ENCODE measurements at places on chromosomes 2 and 18.

DNA sequence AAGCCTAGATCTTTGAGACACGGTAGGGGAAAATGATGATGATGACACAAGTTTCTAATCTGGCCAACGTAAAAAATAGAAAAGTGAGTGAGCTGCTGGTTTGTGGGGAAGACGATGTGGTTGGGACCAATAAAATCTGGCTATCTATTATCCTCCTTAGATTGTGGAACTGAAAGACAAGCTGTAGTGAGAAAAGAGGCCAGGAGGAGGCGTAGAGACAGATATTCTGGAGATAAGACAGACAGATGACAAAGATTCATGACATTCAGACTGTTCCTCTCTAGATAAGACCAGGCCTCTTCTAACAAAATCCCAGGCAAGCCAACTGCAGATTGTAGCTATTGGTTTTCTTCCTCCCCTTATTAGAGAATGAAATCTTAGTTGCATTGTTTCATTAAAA, 376.3 kb upstream of the UBE2E3 start:
- DNase-seq, result no peak

DNA sequence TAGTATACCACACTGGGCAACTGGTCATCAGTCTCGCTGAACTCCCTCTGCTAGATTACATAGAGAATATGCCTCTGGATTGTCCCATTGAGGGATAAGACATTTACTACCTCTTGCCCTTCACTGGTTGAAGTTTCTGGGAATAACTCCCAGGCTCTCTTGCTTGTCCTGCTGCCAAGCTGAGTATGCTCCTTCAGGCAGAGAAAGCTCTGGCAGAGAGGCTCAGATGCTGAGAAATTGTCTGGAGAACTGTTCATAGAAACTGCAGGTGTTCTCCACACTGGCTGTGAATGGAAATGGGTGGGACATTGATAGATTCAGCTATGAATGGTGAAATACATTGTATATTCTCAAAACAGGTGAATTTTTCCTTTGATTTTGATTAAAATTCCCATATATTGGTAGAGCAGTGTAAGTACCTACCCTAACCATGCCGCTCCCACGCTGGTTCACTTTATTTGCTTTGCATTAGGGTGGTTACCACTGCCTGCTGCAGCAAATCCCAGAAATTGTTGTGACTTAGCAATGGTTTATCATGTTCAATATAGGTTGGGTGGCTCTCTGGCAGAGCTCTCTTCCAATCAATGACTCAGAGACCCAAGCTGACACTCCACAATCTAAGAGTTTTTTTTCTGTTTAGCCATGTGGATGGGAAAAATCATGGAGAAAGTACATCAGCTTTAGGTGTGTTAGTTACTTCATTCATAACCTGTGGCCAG, 36.7 kb downstream of the FAM117B start:
- no peak for DNase-seq

DNA sequence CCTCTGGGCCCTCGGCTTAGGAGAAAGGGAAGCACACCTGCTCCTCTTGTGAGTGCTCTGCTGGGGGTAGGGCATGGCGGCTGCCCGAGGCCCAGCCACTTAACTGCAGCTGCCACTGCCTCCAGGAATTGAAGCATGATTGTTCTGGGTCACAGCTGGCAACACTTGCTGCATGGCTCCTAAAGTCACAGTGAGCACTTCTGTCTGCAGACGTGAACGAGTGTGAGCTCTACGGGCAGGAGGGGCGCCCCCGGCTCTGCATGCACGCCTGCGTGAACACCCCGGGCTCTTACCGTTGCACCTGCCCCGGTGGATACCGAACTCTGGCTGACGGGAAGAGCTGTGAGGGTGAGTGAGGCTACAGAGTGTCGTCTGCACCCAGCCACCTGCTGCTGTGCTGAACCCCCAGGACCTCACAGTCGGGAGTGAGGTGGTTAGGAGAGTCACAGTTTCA, 44.4 kb downstream of the FBLN7 start:
- no peak for DNase-seq

DNA sequence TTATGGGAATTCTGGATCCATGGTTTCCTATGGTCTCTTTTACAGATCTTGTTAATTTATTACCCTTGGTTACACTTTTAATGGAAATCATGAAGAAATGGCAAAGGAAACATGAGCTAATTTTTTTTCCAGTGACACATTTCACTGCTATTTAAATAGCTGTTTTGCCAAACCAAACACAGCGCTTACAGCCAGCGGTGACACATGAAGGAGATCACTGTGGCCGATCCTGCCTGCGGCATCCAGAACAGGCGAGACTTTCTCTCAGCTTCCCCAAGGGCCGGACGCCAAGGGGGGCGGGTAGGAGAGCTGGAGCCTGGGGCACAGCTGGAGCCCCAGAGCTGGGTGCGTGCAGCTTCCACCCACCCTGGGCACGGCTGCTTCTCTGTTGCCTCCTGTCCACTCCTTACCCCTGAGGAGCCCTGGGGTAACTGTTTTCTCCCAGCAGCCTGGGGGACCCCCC, 81.4 kb upstream of the PKDCC start:
- no peak for DNase-seq

DNA sequence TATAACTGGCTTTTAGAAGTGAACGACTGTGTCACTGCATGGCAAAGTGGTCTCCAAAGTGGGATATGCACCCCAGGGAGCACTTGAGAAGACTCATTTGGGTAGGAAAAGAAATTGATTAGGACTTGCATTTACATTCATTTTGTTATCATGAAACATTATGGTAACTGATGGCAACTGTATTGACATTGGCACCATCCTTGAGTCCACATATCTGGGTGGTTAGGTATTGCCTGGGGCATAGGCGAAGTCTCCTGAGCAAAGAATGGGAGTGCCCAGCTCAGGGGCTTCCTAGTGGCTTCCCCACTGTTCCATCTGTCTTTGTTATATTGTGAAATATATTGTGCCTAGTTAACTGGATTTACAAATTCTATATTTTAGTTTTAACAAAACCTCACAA, 29.2 kb downstream of the SPATS2L start:
- no peak for DNase-seq

DNA sequence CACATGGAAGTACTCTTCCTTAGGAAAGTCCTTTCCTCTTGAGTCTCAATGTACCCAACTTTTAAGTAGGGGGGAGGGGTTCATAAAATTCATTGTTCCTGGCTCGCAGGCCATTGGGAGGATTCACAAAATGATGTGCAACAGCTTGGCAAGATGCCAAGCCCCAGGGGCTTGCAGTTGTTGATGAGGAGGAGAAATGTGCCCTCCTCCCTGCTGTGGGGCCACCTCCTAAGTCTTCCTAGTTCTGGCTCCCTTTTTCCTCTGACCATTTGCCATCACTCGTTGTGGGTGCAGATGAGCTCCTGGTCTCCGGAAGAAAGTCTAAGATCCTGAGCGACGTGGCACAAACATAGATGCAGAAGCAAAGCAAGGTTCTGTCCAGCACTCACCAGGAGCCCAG, 435.4 kb downstream of the EIPR1 start:
- DNase-seq, result no peak

DNA sequence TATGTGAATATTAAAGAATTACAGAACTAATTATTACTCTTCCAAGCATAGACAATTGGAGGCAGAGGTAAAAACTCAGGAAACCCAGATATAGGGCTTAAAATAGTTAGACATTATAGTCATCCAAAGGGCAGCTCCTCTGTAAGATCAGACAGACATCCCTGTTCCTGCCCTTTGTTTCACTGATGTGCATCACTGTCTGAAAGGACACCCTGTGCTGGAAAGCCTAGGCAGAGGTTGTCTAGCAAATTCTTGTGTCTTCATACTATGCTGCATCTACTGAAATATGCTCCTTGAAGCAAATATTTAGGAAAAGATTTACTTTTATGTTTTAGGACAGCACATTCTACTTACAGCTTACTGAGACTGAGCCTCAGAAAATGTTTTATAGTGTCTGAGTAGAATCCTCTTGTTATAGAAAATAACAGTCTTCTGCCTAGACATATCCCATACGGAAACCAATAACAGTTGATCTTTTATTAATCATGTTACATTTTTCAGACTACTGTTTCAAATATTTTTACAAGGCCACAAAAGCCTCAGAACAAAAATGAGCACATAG, 977.3 kb upstream of the CDH2 start:
- no peak for DNase-seq

DNA sequence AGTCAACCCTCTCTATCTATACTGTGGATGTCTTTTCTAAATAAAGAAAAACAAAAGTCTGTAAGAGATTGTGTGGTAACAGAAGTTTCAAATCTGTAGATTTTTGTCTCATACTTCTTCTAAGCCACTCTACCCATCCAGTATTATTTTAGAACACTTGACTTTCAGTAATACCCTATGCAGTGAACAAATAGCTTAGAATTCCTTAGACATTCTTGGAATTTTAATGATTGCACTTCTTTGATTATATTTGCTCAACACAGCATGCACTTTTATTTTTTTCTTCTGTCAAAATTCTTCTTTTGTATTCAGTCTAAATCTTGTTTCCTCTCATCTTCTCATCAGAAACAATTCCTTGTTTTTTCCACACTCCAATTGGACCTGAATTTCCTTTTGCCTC, 1080.2 kb downstream of the SUCLG1 start:
- no peak for DNase-seq

DNA sequence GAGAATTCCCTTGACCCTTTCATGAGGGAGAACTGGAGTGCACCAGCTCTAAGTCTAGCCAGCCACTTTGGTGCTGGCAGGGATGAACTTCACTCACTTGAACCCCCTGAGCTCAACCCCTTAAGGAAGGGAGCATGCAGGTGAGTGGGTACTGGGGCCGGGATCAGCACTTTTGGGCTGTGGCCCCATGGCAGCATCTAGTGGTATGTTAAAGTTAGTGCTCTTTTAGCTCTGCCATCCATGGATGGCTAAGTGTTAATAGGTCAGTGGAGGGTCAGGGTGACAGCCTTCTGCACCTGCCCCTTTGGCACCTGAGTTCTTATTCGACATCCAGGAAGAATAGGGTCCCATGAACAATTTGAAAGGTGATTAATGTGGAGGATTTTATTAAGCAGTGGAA, 689.0 kb upstream of the FSHR start:
- no peak for DNase-seq

- no peak for DNase-seq
Observed at GRCh38 chr2:137677466-137677865, 286.8 kb upstream of the HNMT start.

DNA sequence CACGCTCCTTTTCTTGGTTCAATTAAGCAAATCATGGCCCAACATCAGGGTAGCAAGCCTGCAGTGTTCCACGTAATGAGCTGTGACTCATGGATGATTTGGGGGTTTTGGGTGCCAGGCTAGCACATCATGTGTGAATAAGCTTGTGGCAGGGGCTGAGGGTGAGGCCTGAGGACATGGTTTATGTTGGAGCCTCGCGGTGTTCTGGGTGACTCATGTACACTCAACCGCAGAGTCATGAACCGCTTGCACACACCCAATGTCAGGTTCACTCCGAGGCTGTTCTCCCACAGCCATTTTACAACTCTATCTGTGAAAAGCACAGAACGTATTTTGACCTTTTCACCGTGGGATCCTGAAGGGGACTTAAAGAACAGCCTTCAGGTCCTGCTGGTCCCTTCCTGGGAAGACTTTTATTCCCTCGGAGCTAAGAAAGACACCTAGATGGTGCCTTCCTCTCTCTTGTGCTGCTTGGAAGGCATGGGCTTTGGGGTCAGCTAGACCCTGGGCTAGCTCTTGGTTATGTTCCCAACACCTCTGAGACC, 139.9 kb upstream of the ZEB2 start:
- DNase-seq, result no peak

DNA sequence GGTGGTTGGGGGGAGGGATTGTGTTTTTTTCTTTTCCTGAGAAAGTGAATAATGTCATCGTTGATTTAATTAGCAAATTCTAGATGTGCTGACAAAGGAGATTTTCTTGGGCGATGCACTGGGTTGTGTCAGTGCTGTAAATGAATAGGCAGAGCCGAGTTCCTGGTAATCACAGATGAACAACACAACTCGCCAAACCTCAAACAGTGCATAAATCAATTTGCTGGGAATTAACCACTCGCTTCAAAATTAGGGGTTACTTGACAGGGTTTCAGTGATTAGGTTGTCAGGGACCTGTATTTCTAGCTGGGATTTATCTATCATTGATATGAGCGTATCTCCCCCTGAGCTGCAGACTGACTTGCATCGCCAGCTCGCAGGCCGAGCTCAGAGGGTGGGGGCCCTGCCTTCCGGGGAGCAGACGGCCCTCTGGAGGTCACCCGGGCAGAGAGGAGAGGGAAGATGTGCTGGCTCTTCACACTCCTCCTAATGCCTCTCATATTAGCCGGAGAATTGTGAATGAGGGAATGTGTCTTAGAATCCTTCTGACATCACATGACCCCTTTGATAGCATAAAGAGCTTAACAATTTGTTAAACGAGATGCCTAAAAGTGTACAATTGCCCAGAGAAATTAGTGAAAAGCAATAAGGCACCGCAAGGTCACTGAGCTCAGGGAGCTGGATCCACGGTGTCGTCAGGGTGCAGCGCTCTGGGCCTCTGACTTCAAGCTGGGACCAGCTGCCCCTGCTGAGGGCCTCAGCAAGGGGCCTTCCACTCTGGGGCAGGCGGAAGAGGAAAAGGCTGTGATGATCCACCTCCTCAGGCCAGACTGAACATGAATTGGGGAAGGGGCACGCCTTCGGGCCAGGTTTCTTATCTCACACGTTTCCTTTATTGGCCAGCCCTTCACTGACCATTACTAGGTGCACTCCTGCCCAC, 48.9 kb downstream of the SMIM21 start:
- no peak for DNase-seq

DNA sequence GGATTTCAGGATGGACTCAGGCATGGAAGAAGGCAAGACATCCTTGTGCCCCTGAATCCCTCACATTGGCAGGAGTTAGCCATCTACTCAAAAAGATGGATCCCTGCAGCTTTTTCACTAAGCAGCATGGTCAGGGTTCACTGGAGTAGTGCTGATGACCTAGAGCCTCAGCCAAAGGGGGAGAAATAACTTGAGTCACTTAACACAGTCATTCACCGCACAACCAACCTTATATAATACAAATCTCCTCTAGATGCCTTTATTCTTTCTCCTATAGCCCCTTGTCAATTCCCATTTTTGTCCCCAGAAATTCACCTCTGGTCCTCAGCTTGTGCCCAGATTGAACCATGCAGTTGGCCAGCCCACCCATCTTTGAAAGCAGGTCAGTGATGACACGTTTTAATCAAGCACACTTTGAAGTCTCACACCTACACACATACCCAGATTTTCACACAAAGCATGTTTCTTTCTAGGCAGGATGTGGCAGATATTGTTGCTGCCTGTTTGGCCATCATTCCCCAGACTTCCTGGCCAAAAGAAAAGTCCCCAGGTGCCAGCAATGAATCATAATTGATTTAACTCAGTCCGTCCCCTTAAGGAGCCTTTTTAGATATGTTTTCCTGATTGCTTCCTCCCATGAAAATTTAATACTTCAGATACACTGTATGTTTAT, 84.2 kb downstream of the LBH start:
- no peak for DNase-seq

All from liver (tissue), 10 donors.